Suprapubic skin (tissue), 4 donors: ENCODE measurements at places on chromosomes 4 and X.

DNA sequence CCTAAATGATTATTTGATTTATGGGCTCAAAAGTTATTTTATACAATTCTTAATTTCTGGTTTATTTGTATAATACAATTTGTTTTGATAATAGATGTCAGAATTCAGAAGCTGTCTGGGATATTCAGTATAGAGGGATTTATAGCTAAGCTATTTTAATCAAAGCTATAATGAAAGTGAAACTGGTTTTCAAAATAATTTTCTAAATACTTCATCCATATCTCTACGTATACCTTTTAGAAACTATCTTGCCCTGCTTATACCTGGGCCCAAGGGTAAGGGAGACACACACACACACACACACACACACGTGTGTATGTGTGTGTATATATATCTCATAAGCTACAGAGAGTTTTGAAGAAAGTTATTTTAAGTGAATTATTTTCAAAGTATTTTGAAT lies 2.9 kb downstream of the TMEM131L start:
- no peak for DNase-seq

DNA sequence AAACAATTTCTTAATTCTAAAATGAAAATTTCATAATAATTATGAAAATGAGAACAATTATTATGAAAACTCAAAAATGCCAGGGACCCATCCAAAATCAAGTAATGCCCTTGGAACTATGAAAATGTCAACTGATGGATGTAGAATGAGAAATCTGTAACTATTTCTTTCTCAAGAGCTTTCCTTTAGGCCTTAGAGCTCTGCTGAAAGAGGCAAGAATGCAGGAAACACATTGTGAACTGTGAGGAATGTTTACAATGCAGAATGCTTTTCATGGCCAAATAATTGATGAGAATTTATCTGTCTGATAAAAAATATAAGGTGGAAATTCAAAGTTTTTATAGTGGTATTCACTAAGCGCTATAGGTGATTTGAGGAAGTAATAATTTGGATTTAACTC lies 207.1 kb upstream of the PCDH18 start:
- DNase-seq, result no peak

DNA sequence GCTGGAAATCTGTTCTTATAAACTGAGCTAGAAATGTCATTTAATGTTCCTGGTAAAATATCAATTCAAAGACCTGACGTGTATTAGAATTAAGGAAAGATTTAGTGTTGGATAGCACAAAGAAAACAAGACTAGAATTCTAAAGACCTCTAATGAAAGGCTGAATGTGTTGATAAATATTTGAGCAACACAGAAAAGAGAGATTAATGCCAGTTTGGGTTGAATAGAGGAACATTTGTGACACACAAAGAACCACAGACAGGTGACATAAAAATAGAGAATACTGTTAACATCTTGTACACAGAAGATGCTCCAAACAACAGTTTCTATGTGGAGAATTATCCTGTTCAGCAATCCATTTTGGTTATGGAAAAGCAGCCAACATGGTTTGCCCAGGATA lies 222.1 kb upstream of the GALNT7 start:
- no peak for DNase-seq

- DNase-seq, result no peak
Measured at GRCh38 chr4:107094332-107094731, 58.2 kb upstream of the DKK2 start.

GRCh38 chr4:142353149-142353738 lies 492.9 kb downstream of the INPP4B start:
- no peak for DNase-seq

DNA sequence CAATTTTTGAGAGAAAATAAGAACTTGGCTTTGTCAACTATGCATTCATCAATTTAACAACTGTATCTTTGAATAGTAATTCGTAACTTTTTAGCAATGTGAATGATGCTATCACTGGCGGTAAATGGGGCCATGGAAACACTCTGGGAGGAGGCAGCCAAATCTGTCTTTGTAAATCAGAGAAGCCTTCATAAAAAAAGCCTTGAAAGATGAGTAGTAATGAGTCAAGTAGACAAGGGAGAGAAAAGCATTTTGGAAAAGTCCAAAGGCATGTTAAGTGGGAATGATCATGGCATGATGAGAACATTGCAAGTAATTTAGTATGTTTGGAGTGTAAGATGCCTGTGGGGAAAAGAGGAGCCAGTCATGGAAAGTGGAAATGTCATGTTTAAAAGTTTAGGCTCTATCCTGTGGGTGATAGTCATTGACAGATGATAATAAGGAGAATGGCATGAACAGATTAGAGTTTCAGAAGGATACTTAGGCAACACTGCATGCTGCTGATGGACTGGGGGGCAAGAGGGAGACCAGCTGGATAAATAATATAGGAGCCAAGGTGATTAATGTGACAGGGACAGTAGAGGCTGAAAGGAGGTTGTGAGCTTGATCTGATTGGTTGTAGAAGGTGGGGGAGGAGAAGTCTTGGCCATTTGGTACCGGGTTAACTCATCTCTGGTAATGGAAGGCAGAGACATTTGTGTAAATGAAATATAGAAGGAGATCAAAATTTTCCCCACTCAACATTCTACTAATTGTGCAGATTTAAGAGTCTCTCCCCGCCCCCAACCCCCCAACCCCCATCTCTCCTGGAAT lies 16.3 kb downstream of the SPRY1 start:
- no peak for DNase-seq

- DNase-seq, result no peak
Measured at GRCh38 chr4:83219344-83220331, 65.0 kb downstream of the COQ2 start.

GRCh38 chr4:16212138-16212782 lies 14.0 kb downstream of the TAPT1 start:
- no peak for DNase-seq

DNA sequence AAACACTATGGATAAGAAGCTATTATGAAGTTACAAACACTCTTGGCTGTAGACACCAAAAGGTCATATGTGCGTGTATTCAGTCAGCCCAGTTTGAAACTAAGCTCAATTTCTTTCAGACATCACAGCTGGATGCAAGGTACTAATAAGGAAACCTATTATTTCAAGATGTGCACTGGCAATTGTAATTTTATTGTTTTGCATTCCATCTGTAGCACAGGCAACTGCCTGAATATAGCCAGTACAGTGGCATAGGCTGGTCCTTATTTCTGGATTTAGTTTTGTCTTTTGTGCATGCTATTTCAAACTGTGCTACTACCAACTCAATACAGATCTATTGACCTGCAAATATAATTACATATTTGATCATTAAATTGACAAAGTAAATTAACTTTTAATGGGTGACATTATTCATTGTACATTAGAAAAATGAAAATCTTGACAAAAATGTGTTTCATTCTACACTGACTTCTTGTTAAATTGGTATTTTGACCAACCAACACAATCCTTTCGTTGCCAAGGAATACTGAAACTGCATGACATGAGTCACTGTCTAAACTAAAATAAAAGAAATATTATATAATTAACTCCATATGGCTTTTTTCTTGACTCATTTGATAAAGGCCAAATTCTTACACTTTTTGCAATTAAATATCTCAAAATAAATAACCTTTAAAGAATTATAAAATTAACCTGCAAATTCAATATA lies 594.3 kb upstream of the ADGRL3 start:
- DNase-seq, result no peak

DNA sequence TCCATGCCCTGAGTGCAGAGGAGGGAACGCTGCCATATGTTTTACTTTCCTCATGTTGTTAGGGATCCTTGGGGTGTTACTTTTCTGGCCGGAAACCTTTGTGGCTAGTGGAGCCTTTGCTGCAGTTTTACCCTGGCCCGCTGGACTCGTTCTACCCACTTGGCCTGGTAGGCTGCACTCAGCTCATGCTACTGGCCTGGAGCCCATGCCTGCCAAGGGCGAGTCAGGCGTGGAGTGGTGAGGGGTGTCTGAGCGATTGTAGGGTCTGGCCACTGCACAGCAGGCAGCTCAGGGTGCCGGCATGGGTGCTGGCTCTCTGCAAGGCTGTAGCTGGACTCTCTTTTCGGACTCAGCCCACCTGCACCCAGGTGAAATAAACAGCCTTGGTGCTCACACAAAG lies 41.4 kb upstream of the IL9R start:
- DNase-seq, result no peak

GRCh38 chr4:139625482-139625881 lies 40.1 kb upstream of the MGST2 start:
- DNase-seq, result no peak

- DNase-seq, result no peak
Measured at GRCh38 chr4:99651811-99652485, 5.7 kb downstream of the C4orf54 start.
